ENCODE measurements at places on chromosomes 5 and 9.

DNA sequence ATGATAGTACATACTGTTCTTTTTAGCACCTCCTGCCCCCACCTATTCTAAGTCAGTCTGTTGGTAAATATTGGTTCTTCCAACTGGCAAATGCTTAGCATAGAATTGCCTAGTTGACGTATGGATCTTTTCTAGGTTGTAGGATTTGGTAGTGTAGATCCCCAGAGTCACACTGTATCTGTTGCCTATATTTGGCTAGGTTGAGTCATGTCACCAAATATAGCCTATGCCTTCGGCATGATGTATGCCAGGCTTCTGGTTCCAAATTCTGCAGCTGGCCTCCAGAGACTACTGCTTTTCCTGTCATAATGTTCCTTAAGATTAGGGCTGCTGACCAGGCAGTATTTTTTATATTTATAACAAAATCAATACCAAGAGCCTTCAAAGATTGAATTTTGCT lies 38.2 kb downstream of the CPEB4 start:
- DNase-seq = no peak

DNA sequence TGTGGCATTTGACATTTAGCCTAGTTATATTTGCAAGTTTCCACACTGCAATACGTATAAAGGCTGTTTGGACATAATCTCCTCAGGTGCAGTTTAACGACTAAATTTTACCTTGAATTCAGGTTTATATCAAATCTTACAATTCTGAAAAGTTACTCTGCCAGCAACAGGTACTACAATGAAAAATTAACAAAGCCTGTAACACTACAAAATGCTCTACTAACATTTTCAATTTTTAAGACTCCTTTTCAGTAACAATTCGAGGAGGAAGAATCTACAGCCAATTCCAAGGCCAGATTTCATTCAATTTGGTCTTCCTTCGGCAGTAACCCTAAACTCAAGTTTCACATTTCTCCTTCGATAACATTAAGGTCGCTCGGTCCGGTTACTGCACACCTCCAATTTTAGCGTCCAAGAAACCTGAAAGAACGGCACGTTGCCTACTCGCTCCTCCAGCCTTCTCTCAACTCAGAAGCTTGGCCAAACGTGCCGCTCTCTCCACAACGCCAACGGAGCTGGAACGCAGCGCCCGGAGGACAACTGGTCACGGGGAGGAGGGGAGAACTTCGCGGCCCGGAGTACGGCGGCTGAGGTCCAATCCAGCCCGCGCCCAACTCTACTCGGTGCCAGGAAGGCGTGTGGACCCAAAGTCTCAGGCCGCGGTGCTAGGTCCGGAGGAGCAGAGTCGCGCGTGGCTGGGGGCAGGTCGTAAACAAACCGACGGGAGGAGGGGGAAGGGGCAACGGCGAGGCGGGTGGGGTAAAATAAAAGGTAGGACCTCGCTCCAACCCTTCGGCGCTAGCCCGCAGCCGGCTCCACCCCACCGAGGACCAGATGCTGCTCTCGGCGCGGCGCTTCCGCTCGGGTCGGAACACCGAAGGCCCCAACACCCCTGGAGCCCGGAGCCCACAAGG lies 681 bp downstream of the FNIP1 start:
- peak; percentile 38 for DNase-seq

DNA sequence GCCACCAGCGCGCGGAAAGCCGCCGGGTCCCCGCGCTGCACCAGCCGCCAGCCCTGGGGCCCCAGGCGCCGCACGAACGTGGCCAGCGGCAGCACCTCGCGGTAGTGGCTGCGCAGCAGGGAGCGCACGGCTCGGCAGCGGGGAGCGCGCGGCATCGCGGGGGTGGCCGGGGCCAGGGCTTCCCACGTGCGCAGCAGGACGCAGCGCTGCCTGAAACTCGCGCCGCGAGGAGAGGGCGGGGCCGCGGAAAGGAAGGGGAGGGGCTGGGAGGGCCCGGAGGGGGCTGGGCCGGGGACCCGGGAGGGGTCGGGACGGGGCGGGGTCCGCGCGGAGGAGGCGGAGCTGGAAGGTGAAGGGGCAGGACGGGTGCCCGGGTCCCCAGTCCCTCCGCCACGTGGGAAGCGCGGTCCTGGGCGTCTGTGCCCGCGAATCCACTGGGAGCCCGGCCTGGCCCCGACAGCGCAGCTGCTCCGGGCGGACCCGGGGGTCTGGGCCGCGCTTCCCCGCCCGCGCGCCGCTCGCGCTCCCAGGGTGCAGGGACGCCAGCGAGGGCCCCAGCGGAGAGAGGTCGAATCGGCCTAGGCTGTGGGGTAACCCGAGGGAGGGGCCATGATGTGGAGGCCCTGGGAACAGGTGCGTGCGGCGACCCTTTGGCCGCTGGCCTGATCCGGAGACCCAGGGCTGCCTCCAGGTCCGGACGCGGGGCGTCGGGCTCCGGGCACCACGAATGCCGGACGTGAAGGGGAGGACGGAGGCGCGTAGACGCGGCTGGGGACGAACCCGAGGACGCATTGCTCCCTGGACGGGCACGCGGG lies at the start of gene TERT:
TSS of gene TERT (minus strand) at position 234 of the 815 bp plus-strand sequence. CDS start at position 155, 79 bp downstream.
- no peak for DNase-seq

DNA sequence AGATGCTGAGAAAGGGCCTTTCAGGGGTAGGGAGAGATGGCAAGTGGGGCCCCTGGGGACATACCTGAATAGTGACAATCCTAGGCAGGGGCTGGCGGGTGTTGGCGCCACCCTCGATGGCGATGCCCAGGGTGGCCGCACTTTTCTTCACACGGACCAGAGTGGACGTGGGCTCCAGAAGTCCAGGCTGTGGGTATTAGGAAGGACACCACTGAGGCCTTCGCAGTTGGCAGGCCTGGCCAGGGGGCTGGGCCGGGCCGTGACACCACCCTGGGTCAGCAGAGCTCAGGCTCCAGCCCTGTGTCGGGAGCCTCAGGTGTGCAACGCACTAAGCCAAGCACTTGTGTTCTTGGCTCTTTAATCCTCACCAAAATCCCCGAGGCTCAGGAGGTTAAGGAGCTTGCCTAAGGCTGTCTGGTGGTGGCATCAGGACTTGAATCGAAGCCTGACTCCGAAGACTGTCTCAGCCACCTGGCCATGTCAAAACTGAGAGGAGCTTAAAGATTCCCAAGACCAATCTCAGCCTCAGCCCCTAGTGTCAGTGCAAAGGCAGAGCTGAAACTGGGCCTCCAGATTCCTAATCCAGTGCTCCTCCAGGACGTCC lies 15.5 kb upstream of the AKNA start:
- no peak for DNase-seq

DNA sequence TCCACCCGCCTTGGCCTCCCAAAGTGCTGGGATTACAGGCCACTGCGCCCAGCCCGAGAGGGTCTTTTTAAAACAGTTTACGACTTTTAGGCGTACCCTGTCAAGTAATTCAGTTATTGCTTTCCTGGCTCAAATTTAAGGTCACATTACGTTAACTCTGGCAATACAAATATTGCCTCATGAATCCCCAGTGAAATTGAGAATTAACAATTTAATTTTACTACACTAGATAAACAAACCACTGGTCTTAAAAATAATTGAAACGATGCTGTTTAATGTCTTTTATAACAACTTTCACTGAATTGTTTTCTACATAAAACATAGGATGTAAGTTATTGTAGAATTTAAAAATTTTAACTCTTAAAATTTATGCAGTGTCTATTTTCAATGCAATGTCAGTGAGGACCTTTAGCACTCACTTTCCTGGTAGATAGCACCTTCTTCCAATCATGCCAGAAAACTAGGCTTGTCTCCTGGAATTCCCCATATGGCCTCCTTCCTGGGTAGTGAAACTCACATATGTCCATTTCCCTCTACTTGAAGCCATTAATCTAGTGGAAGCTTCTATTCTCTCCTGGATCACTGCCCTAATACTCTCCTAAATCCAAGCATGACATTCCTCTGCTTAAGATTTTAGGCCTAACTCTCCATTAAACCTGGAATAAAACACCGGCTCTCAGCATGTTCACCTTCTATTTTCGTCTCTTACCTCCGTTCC lies 13.5 kb downstream of the BASP1 start:
- no peak for DNase-seq

DNA sequence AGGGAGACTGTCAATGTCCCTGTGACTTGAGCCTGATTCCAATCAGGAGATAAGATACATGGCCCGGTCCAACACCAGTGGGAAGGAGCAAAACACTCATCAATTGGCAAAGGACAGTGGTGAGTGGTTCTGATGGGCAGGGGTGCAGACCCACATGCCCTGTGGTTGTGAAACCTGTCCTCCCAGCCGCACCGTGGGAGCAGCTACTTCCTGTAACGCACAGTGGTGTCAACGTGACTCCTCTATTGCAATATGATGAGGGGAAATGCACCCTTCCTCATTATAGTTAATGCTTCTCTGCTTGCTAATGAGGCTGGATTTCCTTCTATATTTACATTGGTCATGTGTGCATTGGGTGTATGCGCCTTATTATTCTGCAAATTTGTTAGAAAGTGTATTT lies 223.0 kb downstream of the IRX1 start:
- DNase-seq = no peak

DNA sequence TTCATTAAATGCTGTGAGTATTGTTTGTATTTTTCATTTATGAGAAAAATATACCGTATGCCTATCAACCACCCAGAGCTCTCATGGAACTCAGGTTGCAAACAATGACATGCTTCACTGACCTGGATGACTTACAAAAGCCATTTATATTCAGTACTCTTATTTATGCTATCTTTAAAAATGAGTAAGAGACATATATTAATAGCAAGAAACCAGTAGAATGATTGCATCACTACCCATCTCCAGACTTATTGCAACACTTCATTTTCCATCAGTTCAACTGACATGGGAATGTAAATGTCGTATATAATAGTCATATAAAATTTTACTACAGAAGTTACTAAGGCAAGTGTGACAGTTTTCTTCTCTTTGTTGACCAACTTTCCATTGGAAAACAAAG lies 69.1 kb downstream of the OTP start:
- no peak for DNase-seq

- peak; percentile 83 for DNase-seq
Measured at GRCh38 chr5:132064738-132065331, 4.4 kb downstream of the IL3 start.
